ENCODE measurements at places on chromosomes 11 and 22.

GRCh38 chr11:69427906-69428880 is 53.3 kb upstream of the LINC01488 start:
- no peak for DNase-seq

DNA sequence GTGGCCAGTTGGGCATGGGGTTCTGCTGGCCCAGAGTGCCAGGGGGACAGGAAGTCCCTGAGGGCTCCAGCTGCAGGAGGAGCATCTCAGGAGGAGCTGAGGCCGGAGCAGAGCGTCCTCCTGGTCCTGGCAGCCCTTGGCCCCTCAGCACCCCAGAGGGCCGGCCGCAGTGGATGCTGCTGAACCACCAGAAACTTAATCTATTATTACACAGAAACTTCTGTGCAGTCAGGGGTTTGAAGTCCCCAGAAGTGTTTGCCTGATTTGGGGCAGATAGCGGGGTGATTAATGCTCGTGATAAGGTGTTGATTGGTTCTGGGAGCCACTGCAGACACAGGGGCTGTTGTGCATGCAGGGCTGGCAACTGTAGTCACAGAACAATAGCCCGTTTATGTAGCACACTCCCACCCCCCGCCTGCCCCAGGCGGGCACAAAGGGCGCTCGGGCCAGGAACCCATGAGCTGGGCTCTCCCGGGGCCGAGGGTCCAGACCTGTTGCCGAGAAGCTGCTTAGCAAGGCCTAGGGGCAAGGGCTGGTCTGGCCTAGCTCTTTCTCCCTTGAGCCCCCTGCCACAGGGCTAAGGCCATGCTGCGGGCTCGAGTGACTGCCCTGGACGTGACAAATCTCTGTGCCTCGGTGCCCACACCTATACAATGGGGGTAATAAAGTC is 29.0 kb upstream of the KCNQ1OT1 start:
- DNase-seq: no peak

DNA sequence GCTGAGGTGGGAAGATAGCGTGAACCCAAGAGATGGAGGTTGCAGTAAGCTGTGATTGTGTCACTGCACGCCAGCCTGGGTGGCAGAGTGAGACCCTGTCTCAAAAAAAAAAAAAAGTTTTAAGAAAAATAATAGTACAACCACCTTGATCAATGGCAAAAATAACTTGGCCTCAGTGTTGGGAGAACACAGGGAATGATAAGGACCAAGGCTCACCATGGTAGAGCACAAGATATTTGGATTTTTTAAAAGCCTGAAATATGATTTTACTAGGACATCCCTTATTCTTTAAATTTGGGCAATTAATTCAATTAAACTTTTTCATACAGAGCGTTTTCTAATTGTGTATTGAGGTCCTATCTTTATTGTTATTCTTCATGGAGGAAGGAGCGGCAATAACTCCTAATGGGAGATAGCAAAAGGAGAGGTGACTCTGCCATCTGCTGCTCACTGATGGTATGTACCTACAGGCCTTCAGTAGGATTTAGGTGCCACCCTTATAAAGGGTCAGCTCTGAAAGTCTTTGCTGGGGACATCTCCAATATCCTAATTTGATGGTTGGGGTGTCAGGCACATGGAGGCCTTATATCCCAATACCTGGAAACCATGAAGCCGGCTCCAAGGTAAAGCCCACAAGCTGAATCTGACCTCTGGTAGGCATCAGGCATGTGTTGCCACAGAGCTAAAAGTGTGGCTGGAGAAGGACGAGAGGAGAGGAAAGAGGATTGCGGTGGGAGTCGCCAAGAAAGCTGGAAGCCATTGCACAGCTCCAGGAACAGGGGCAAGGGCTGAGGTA is 21.9 kb upstream of the POLD3 start:
- DNase-seq: no peak

GRCh38 chr11:134474070-134474860 is 62.2 kb upstream of the B3GAT1 start:
- no peak for DNase-seq

DNA sequence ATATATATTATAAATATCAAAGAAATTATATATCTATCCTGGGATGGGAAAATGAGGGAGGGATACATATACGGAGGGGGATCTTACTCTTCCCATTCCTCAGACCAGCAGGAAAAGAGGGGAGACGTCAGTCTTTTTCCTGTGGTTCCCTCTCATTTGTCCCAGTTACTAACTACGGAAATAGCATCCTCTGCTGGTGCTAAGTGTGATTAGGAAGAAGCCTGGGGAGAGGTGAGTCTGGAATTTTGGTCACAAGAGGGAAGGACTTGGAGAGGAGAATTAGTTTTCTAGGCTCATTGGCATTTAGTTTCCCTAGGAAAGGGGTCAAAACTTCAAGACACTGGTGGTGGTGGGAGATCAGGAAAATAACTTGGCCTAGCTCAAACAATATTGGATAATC is 11.6 kb downstream of the MED19 start:
- no peak for DNase-seq

Measured in stimulated activated CD8-positive, alpha-beta memory T cell treated with anti-CD3 and anti-CD28 coated beads, Interleukin-12 subunit alpha, Interleukin-12 subunit beta, amount 100 ng/mL, for 1 hour (primary cell).